Endodermal cell (in vitro differentiated cells): ENCODE measurements at places on chromosomes 3 and 15. TPM values are rescaled to one million over a fixed set of nuclear protein-coding genes. Genes with fewer than 3 reads are reported as not detected.

Gene ZNF660
- 15.5 and 19.9 TPM in 2 replicates for total RNA-seq

GRCh38 chr3:10683106-10683505, 132.9 kb upstream of the SLC6A11 start:
- H3K27ac ChIP-seq = no peak overlapping the region
- no peaks in the 10 kb centered on the region for H3K4me1 ChIP-seq
- H3K4me3 ChIP-seq = no peak overlapping the region
- DNase-seq = no peak
- H3K27me3 ChIP-seq = no peaks in the 10 kb centered on the region

DNA sequence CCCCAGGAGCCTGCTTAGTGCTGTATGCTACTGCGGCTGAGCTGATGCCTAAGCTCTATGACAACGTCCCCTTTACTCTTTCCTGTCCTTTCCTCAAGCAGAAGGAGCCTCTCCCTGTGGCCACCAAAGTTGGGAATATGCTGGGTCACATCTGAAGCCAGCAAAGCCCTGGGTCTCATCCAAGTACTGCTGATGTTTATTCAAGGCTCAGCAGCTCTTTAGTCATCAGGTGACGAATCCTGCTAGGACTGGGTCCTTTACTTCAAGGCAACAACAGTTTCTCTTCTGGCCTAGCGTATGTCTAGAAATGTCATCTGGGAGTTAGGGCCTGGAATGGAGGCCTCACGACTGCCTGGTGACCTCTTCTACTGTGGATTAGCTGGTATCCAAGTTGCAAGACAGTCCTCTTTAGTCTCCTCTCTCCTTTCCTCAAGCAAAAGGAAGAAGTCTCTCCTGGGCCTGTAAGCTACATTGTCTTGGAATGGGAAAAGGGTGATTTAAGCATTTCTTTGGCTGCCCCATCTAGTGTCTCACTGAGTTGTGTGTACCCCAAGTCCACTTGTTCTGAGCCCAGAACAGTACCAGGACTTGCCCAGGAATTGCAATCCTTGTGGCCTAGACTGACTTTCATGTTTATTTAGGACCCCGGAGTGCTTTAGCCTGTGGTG, 63.9 kb downstream of the TNFAIP8L3 start:
- no peaks in the 10 kb centered on the region for H3K36me3 ChIP-seq
- no peak for DNase-seq
- no peaks in the 10 kb centered on the region for H3K4me1 ChIP-seq
- no peak overlapping the region for H3K4me3 ChIP-seq
- no peak overlapping the region for H3K27ac ChIP-seq
- H3K27me3 ChIP-seq = no peaks in the 10 kb centered on the region

Gene FAM107A
- total RNA-seq = not detected in 2 replicates

Gene ST8SIA2
- 7.7 and 8.9 TPM in 2 replicates for total RNA-seq

GRCh38 chr3:32276279-32276841, 37.9 kb downstream of the CMTM8 start:
- no peak overlapping the region for H3K27ac ChIP-seq
- no peaks in the 10 kb centered on the region for H3K36me3 ChIP-seq
- no peak overlapping the region for H3K4me3 ChIP-seq
- DNase-seq = no peak
